ENCODE measurements at places on chromosomes 2 and 18.

DNA sequence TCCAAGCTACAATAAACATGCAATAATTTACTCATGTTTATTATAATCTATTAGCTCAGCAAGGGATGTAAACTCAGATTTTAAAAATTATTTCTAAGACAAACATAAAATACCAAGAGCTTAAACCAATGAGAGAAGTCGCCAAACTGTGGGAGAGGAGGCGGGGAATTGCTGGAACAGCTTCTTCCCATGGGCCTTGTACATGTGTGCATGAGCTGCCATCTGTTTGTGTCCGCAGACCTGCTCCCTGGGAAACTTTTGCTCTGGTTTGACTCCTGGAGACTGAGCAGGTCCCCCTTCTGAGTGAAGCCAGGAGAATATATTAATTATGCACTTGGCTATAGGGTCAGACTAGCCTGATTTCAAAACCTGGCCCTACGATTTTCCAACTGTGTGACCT, 655.9 kb upstream of the SOX11 start:
- DNase-seq = no peak

DNA sequence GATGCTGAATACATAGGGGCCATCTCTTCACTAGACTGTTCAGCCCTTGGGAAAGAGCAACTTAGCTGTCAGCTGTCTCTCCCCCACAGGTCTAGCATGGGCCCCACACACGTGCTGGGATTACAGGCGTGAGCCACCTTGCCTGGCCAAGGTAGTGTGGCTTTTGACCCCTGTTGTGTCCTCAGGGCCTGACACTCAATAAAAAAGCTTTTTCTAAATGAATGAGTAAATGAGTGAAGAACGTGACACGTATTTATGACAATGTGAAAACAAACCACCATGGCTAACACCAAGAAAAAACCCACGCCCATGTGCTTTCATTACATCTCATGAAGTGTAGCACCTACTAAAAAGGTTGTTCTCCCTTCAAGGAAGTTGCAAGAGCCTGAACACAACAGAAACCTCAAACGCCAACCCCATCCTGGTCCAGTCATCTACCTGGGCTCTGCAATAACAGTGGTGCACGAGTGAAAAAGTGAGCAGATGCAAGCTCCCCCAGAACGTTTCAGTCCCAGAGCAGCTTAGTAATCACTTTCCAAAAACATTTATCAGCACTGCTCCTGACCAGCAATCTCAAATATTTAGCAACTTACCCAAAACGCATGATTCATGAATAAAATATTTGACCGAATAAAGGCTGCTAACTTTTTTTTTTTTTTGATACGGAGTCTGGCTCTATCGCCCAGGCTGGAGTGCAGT, 3.4 kb downstream of the WDFY1 start:
- DNase-seq = no peak

DNA sequence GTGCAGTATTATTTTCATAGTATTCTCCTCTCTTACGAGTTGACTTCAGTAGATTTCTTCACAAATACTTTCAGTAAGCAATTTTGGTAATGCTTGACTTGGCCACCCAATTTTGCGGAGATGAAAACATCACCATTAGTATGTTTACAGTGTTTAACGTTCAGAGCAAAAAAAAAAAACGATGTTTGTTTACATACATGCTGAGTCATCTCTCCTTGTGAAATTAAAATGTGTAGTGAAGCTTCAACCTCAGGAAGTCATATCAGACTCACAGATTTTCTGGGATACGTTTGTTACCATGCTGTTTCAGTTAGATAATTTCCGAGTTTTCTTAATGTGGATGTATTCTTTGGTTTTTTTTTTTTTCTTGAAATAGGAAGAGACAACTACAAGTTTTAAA, 100.1 kb downstream of the CTNNA2 start:
- DNase-seq = no peak

- no peak for DNase-seq
These were observed 34.2 kb upstream of the ACTR2 start for GRCh38 chr2:65193446-65193845.

- no peak for DNase-seq
These were observed 5.3 kb upstream of the REG1A start for GRCh38 chr2:79114797-79115494.

DNA sequence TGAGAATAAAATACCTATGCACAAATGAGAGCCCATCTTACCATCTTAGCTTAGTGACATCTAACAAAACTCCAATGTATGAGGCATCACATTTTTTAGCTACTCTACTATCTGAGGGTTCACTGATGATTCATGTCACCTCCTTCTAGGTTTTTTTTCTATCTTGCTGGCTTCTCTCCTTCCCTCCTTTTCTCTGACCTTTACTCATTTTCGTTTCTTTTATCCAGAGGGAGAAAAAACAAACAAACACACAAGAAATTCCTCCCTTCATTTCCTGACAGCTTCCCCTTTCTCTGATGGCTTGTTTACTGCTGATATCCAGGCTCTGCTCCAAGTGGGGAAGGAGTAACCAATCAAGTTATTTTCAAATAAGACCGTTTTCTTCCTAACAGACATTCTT, 115.1 kb downstream of the UBE2E3 start:
- no peak for DNase-seq

- no peak for DNase-seq
These were observed 29.9 kb downstream of the GPC1 start for GRCh38 chr2:240465268-240465764.

DNA sequence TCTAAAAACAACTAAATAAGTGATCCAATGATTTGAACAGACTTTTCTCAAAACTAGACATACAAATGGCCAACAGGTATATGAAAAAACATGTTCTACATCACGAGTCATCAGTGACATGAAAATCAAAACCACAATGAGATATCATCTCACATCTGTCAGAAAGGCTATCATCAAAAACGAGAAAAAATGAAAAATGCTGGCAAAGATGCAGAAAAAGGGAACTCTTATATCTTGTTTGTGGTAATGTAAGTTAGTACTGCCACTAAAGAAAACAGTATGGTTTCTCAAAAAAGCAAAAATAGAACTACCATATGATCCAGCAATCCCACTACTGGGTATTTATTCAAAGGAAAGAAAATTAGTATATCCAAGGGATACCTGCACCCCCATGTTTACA, 255.3 kb upstream of the FBXO11 start:
- DNase-seq = no peak

Data from GM12891 (cell line).